ENCODE measurements at places on chromosomes 11 and 22.

DNA sequence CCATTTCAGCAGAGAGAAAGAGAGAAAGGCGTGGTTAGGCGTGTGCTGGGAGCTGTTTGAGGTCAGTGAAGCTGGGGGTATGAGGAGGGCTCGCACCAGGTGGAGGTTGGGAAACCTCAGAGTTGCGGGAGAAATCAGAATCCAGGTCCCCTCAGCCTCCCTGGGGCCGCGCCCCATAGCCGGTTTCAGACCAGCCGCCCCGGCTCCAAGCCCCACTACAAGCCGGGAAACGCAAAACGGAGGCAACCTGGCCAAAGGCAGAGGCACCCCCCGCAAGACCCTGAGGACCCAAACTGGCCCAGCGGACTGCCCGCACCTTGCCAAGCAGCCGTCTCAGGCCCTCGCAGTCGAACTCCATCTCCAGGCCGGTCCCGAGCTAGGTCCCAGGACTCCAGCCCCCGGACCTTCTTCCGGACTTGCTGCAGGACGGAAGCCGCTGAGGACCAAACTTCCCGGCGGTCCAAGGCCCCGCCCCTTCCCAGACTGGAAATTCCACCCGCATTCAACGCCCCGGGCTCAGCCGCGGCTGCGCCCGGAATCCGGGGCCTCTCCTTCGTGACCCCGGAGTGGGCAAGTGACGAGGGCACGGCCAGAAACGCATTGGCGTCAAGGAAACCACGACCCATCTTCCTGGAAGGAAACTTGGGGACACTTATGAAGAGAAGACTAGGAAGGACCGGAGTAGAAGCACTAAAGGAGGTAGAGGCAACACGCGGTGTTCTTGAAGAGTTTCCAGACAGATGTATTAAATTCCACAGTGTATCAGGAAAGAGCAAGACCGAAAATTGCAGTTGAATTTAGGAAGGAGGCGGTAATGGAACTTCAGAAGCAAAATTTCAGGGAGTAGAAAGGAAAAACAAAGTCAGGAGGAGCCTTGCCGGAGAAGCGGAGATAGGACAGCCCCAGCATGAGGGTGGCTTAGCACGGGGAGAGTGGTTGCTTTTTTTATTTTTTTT lies at the start of gene UEVLD:
Gene UEVLD, minus strand, starts transcription at position 438 of the 956 bp plus-strand sequence. Its CDS starts 80 bp downstream, at position 358.
- DNase-seq, result peak; percentile 40

GRCh38 chr22:21939461-21939913 lies 13.2 kb downstream of the PPM1F start:
- DNase-seq, result no peak

DNA sequence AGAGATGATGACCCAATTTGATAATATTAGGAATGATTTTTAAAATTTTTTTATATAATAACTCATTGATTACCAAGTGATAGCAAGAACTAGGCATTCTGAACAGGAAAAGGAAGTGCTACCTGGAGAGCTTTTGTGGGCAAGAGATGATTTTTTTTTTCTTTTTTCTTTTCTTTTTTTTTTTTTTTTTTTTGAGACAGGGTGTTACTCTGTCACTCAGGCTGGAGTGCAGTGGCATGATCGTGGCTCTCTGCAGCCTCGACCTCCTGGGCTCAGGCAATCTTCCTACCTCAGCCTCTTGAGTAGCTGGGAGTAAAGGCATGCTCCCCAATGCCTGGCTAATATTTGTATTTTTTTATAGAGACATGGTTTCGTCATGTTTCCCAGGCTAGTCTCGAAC lies 40.4 kb downstream of the TNRC6B start:
- no peak for DNase-seq

DNA sequence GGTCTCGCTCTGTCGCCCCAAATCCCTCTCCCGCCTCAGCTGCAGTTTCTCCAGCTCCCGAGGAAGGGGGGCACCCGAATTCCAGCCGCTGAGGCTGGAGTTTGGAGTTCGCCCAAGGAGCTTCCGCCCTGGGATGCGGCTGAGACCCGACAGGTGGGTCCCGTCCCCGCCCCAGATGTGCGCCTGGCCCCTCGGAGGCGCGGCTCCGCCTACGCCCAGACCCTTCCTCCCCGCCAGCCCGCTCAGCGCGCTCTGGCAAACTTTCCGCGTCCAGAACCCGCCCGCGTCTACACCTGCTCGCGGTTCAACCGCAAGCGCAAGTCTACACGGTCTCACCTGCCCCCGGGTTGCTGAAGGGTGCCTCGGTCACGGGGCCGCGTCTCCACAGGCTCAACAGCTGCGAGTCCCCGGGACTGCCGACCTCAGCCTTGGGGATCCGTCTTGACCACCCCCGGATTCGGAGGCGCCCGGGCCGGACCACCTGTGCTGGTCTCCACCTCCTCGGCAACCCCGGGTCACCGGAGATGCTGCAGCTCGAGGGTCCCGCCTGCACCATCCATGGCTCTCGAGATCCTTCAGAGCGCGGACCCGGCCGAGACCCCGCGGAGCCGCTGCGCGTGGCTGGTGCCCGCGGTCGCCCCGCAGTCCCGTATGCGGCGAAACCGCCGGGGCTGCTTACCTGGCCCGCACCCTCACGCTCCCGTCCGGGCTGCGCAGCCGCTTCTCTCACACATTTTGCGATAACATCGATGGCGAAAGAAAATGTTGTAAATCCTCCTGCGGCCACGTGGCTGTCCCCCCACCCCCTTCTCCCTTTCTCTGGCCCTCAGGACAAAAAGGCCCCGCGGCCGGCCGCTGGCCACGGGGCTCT lies 63.6 kb downstream of the NFAM1 start:
- peak; percentile 26 for DNase-seq

Measured in stimulated activated CD4-positive, alpha-beta T cell treated with anti-CD3 and anti-CD28 coated beads, TNF-alpha, amount 100 ng/mL, for 24 hours (primary cell).